ENCODE measurements at places on chromosomes 2 and 18.

DNA sequence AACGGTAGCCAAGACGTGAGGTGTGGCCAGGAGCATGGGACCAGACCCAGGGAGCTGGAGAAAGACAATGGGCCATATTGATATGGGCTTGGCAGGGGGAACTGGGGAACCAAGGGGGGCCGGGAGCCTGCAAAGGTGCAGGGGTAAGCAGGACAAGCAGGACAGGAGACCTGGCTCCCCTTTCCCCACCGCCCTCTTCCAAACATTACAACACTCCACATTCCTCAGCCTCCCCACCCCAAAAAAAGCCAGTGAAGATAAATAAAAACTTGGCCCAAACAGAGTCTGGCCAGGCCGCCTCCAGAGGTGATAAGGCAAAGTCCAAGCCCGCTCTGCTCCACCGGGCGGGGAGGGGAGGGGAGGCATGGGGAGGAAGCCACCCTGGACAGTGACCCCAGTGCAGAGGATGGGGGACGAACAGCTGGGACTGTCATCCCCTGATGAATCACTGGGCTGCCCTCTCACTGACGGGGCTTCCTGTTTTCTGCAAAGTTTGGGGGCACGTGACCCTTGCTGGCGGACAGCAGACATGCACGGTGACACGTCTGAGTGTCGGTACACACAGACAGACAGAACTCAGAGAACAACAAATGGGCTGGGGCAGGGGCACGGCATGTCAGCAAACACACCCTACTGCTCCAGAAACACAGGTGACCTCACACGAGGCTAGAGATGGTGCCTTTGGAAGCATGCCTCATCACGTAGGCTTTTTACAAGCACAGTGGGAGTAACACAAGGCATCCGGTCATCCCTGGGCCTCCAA is 100.2 kb downstream of the TNS1 start:
- no peak for DNase-seq

DNA sequence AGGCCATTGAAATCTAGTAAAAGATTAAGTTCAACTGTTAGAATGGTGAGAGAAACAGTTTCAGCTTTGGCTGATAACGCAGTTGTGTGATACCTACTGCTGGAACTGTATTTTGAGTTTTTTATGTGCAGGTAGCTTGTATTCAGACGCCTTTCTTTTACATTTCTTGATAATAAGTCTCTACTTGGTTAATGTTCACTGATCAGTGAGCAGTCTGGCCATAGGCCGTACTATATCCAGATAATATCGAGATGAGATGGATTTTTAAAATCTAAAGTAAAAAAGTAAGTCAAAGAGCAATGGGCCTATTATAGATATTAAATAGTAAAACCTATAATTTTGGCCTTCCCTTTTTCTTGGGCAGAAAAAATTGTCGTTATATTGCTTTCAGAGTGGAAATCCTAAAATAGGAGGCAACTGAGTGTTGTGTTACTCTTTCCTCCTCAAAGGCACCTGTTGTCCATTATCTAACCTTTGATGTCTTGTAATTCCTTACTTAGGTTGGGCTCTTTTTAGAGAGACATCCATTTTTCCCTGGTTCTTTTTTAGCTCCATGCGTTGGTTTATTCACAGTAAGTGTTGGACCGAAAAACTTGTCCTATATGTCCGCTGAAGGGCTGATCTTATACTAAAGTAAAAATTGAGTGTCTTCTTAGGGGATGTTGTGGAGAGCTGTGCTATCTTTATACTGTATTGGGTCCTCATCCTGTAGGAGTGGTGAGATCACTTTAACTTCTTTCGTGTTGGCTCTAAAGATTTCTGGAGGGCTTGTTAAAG is 1.7 kb downstream of the EML4 start:
- no peak for DNase-seq

DNA sequence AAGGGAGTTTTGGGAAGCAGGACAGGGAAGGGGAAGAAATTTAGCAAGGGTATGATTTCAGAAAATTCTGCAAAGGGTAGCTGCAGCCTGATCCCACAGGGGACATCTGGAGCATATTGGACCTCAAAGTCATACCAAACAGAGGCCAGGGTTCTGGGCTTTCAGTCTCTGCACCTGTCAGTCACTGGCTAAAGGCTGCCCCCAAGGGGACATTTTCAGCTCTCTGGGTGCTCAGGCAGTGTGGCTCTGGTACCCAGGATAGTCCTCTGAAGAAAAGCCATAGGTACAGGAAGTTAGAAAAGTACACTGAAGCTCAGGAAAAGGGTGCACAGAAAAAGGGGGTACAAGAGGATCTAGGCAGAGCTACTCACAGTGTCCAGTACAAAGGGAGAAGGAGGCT is 149.2 kb downstream of the INSIG2 start:
- no peak for DNase-seq

- DNase-seq = no peak
Measured at GRCh38 chr2:239746559-239747246, 278.4 kb downstream of the NDUFA10 start.

GRCh38 chr2:102615620-102616436 is 3.5 kb upstream of the SLC9A2 start:
- peak; percentile 32 for DNase-seq

GRCh38 chr2:151338115-151338514 is 19.3 kb upstream of the TNFAIP6 start:
- no peak for DNase-seq

DNA sequence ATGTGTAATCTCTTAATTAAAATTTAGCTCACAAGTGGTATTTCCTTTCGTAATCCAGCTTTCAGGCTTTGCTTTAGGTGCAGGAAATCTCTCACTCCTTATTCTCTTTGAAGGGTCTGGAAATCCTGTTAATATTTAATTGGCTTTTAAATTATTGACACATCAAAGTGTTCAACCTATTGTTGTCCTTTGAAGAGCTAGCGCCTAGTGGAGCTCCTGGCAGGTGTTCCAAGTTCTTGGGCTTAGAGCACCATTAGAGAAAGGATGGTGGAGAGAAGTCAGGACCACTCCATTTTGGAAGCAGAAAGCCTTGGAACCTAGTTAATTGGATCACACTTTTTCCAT is 92.4 kb downstream of the CABLES1 start:
- DNase-seq = no peak

DNA sequence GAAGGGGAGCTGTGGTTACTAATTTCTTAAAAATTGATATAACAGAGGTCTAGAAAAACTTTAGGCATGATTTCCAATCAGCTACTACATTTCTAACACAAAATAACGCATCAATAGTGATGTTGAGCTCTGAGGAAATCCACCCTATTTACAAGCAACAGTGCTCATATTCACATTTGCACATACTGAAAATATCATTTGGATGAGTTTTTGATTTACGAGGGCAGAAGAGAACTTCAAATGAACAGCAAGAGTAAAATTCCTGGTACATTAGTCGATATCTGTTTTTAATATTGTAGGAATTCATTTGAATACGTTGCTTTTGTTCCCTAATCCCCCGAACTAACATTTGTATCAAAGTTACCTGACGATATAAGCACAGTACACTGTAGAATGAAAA is 761.0 kb upstream of the POU3F3 start:
- no peak for DNase-seq

- DNase-seq = no peak
Measured at GRCh38 chr2:188974164-188974563, at the start of gene COL3A1. COL3A1 (plus strand) TSS chr2:188974373; CDS start chr2:188974490, 117 bp downstream.

DNA sequence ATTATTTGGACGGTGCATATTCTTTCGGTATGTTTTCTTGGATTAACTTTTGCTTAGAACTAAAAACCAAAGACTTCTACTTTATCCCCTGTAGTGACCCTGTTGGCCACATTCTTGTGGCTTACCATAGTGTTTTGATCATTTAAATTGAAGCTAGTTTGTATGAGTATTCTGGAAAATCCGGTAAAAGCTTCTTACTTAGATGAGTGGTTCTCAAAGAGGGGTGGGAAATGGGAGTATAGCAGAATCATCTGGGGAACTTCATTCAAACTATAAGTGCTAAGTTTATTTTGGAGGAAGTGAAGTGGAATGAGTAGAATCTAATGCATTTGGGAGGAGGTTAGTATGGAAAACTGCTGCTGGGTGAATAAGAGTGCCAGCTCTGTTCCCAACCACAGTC is 3.8 kb downstream of the PPP1CB start:
- DNase-seq = no peak

- DNase-seq = no peak
Measured at GRCh38 chr2:38692636-38693318, 26.9 kb downstream of the GALM start.

DNA sequence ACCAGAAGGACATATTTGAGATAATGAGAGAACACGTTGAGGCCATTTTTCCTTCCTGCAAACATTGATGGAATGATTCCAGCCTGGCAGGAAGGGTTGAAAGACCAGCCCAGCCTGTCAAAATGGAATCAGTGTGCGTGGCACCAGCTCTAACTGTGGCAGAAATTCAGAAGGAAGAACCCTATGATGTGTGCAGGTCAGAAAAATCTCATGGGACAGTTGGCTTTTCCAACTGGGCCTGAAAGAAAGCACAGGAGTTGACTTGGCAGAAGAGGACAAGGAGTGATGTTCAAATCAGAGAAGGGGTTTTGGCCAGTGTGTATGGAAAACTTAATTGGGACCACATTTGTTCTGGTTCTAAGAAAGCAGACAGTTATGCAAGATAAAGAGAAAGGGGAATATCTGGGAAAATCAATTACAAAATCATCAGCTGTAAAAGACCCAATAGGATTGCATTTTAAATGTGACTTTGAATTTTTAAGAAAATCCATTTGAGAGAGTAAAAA is 192.8 kb upstream of the PID1 start:
- DNase-seq = no peak

GRCh38 chr2:237819231-237819630 is 20.7 kb downstream of the RBM44 start:
- no peak for DNase-seq
